ENCODE measurements at places on chromosomes 4 and X. TPM values are rescaled to one million over a fixed set of nuclear protein-coding genes. Genes with fewer than 3 reads are reported as not detected.
A peak's percentile ranks its signal among the peaks of the same experiment; 100 is the strongest.

The TBX22 gene
- total RNA-seq, result not detected

The P2RY4 gene
- total RNA-seq, result 0.27 TPM

The NPY1R gene
- total RNA-seq, result 0.54 TPM

The BEND2 gene
- total RNA-seq, result not detected

The DDIT4L gene
- not detected for total RNA-seq

The LIMCH1 gene
- 22.5 TPM for total RNA-seq

The CSTF2 gene
- total RNA-seq, result 17.2 TPM

The GPR173 gene
- 85.3 TPM for total RNA-seq

The KIT gene
- 3.0 TPM for total RNA-seq

The NEXMIF gene
- total RNA-seq, result 2.9 TPM

The ARHGAP10 gene
- total RNA-seq, result 19.7 TPM

The POU3F4 gene
- 1.8 TPM for total RNA-seq

The LONRF3 gene
- 0.29 TPM for total RNA-seq

GRCh38 chr4:79334783-79335182 is 8.9 kb upstream of the NAA11 start:
- H3K4me3 ChIP-seq, result no peak overlapping the region
- H3K27me3 ChIP-seq, result no peaks in the 10 kb centered on the region
- no peaks in the 10 kb centered on the region for H3K36me3 ChIP-seq
- DNase-seq, result no peak
- no peak overlapping the region for H3K27ac ChIP-seq

GRCh38 chrX:109782994-109783700 is 50.1 kb upstream of the ACSL4 start:
- H3K27me3 ChIP-seq, result peaks cover 2% of the 10 kb centered on the region
- no peak overlapping the region for H3K4me3 ChIP-seq
- no peaks in the 10 kb centered on the region for H3K4me1 ChIP-seq

DNA sequence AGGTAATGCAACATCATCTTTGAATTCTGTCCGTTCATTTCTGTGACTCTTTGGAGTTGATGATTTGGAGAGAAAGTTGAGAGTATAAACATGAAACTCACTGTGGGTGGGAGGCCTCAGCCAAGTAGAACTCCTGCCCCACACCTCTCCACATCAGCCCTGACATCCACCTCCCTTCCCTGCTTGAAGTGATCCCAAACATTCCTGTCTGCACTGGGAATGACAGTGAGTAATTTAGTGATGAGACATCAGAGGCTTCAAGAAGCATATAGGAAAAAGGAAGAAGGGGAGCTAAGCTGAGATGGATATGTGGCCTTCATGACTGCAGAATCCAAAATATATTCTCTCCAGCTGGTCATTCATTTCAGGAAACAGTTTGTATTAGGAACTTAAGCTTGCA is 151.8 kb downstream of the SPATA18 start:
- H3K4me3 ChIP-seq, result no peak overlapping the region
- H3K4me1 ChIP-seq, result peaks cover 2% of the 10 kb centered on the region
- no peaks in the 10 kb centered on the region for H3K36me3 ChIP-seq

DNA sequence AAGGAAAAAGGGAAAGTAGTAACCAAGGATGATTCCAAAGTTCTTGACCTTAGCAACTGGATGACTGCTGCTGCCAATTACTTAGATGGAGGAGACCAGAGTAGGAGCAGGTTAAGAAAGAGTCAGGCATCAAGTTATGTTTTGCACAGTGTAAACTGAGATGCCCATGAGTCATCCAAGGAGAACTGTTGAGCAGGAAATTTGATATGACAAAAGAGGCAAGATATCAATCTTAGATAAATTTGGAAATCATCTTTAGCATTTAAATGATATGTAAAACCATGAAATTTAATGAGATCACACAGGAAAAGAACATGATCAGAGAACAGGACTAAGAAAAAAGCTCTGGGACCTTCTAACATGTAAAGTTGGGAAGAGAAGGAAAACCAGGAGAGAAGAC is 361.3 kb downstream of the OPHN1 start:
- no peak overlapping the region for H3K27ac ChIP-seq
- H3K27me3 ChIP-seq, result no peaks in the 10 kb centered on the region
- DNase-seq, result no peak

- H3K4me3 ChIP-seq, result no peak overlapping the region
- H3K27me3 ChIP-seq, result peaks cover 2% of the 10 kb centered on the region
- DNase-seq, result no peak
- no peak overlapping the region for H3K27ac ChIP-seq
- no peaks in the 10 kb centered on the region for H3K36me3 ChIP-seq
These were observed 47.3 kb upstream of the GATB start for GRCh38 chr4:151808120-151808529.

DNA sequence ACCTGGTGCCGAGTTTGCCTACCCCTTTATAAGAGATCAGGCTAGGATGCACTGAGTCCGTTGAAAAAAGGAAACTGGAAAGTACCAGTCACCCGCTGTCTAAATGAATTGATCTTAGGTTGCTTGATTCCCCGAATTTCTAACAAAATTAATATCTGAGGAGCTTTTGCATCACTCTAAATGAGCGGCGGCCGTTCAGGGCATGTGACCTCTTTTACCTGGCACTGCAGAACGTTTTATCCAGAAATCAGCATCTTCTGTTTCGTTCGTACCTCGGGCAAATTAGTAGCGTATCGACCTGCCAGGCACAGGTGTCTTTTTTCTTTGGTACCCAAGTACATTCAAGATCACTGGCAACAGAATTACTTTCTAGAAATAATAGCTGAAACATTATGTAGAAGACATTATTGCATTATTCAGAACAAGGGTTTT is 876 bp downstream of the KLHL2 start:
- no peak for DNase-seq
- H3K4me3 ChIP-seq, result peak overlapping the region; percentile 93
- no peaks in the 10 kb centered on the region for H3K36me3 ChIP-seq
- H3K4me1 ChIP-seq, result peaks cover 12% of the 10 kb centered on the region

GRCh38 chrX:39950018-39950688 is 147.6 kb downstream of the BCOR start:
- H3K4me1 ChIP-seq, result peaks cover 14% of the 10 kb centered on the region
- no peaks in the 10 kb centered on the region for H3K36me3 ChIP-seq
- peaks cover under 1% of the 10 kb centered on the region for H3K27me3 ChIP-seq
- no peak for DNase-seq

DNA sequence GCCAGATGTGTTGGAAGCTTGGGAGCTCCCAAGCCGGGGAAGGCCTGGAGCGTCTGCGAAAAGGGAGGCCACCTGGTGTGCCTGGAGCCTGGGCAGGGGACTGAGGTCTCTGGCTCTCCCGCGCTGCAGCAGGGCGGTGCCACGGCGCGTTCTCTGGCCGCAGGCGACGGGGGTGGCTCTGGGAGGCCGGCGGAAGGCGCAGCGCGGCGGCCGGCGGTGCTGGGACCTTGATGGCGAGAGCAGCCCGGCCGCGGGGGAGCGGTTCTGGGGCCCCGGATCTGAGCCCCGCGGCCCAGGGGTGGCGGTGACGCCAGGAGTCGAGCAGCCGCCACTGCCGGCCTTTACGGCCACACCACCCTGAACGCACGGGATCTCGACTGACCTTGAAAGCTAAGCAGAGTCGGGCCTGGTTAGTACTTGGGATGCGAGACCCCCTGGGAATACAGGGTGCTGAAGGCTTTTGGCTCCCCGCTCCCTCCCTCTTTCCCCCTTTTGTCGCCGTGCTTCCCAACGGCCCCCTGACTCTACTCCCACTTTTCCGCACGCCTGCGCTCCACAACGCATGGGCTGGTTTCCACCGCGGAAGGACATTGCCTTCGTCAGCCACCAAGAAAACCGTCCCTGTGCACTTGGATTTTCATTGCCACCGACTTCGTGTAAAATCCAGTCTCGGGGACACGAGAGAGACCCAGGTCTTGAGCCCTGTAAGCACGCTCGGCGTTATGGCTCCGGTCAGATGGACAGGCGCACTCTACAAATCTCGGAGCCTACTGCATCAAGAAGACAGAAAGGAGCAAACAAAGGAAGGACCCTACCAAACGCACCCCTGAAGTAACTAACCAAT is 9.5 kb downstream of the FRG2 start:
- H3K27me3 ChIP-seq, result peaks cover 46% of the 10 kb centered on the region
- peak; percentile 55 for DNase-seq
- H3K4me1 ChIP-seq, result peaks cover 5% of the 10 kb centered on the region
- peak overlapping the region; percentile 42 for H3K27ac ChIP-seq
- H3K36me3 ChIP-seq, result peaks cover 8% of the 10 kb centered on the region

- peaks cover 6% of the 10 kb centered on the region for H3K36me3 ChIP-seq
- H3K27me3 ChIP-seq, result no peaks in the 10 kb centered on the region
- H3K27ac ChIP-seq, result no peak overlapping the region
- no peak overlapping the region for H3K4me3 ChIP-seq
- no peaks in the 10 kb centered on the region for H3K4me1 ChIP-seq
- DNase-seq, result no peak
These were observed 94.6 kb downstream of the FAM9B start for GRCh38 chrX:8939322-8939721.

DNA sequence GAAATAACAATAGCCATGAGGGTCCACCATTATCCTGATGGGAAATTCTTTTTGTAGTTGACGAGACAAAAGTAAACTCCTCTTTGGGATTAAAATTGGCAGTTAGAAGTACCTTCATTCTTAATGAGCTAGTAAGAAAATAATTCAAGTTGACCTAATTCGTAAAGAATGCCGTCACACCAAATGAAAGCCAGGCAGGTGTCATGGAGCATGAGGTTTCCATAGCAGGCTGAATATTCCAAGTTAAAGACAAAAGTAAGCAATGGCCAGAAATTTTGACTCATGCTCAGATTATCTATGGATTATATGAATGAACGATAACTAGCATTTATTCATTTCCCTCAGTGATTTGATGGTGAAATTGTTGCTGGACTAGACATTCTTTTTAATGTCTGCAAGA is 192.2 kb upstream of the FAT1 start:
- peaks cover 2% of the 10 kb centered on the region for H3K27me3 ChIP-seq
- H3K4me3 ChIP-seq, result no peak overlapping the region
- no peaks in the 10 kb centered on the region for H3K36me3 ChIP-seq

- H3K4me3 ChIP-seq, result no peak overlapping the region
- H3K36me3 ChIP-seq, result no peaks in the 10 kb centered on the region
These were observed 19.3 kb downstream of the ARHGEF9 start for GRCh38 chrX:63765712-63766111.

DNA sequence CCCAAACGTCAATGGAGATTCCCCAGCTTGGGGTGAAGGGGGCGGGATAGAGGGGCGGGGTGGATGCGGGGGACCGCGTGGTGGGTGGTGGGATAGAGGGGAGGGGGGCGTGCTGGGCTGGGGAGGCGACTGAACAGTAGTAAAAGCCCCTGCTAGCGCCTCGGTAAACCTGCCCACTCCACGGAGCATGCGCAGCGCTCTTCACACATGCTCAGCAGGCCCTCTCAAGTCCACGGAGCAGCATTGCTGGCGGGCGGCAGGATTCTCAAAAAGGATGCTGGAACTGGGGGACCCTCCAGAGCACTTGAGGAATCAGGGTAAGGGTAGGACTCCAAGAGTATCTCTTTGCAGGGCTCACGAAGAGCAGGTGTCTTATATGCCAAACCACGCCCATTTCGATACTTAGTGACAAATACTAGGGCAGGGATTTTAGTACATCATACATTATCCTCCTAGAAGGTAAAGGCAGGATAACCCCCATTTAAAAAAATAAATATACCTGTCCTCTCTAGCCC is 378 bp upstream of the RPS6KA6 start:
- peaks cover 2% of the 10 kb centered on the region for H3K4me1 ChIP-seq
- peak; percentile 75 for DNase-seq
- no peaks in the 10 kb centered on the region for H3K36me3 ChIP-seq
- H3K27ac ChIP-seq, result peak overlapping the region; percentile 79

DNA sequence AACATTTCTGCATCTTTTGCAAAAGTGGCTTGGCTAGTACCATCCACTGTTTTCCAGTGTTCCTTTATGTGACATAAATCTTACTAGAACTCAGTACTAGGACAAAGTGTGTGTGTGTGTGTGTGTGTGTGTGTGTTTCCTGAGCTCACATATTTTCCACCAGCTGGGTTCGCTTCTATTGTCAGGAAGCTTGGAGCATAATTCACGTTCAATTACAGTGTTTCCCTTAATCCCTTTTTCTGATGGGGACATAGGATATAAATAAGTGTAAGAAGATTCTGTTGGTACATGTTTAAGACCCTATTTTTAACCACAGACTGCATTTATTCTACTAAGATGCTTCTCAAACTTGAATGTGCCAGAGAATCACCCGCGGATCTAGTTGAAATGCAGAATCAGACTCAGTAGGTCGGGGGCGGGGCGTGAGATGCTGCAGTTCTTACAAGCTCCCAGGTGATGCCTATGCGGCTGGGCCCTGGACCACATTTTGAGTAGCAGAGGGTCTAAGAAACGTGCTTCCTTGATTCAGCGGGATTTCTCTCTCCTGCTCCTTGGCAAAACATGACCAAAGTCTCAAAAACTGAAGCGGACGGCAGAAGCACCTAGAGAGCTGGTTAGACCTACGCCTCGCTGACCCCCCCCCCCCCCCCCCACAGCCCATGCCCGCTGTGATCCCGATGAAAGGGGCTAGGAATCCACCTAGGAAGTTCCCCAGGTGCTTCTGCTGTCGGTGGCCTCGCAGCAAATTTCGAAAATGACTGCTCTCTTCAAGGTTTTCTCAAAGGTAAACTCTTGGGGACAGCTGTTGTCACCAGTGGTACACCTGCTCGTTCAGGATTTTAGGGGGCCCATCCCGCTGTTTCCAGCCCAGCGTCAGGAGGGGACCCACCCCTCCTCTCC is 797 bp downstream of the CD99L2 start:
- no peaks in the 10 kb centered on the region for H3K36me3 ChIP-seq
- DNase-seq, result peak; percentile 43

GRCh38 chrX:47662144-47662657 is 3.2 kb upstream of the UXT start:
- no peak for DNase-seq
- no peak overlapping the region for H3K27ac ChIP-seq
- no peak overlapping the region for H3K4me3 ChIP-seq
- no peaks in the 10 kb centered on the region for H3K36me3 ChIP-seq

DNA sequence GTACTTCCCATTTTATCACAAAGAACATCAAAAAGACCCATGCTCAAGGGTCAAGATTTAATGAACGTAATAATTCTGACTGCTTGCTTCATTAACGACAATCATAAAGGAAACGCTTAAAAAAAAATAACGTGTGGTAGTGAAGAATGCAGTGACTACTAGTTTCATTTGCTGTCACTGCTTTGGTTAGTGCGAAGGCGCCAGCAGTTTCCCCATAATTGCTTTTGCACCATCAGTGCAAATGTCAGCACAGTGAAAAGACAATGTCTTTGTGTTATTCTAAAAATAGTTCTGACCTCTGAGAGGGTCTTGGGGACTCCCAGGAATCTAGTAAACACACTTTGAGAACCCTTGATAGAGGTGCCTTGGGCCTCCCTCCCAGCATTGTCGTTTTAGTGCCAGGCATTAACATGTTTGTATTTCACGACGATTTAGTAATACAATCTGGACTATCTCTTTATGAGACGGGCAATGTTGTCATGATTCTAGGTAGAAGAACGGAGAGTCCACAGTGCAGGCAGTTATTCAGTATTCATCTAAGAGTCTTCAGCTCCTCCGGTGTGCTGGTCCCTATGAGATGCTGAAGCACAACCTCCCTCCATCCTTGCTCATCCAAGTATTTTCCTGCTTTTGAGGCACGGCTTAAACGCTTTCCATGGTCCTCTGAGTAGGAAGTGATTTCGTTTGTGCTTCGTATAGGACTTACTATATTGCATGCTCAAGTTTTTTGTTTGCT is 71.0 kb downstream of the AFF1 start:
- peak overlapping the region; percentile 91 for H3K4me3 ChIP-seq
- H3K36me3 ChIP-seq, result no peaks in the 10 kb centered on the region
- DNase-seq, result no peak
- H3K27ac ChIP-seq, result peak overlapping the region; percentile 94
- peaks cover 8% of the 10 kb centered on the region for H3K27me3 ChIP-seq

GRCh38 chr4:180116840-180117239 is 2126.4 kb upstream of the TENM3 start:
- DNase-seq, result no peak
- H3K36me3 ChIP-seq, result no peaks in the 10 kb centered on the region
- no peak overlapping the region for H3K4me3 ChIP-seq
- no peak overlapping the region for H3K27ac ChIP-seq

Data from glutamatergic neuron (in vitro differentiated cells).